ENCODE measurements at places on chromosomes 1 and 21.

DNA sequence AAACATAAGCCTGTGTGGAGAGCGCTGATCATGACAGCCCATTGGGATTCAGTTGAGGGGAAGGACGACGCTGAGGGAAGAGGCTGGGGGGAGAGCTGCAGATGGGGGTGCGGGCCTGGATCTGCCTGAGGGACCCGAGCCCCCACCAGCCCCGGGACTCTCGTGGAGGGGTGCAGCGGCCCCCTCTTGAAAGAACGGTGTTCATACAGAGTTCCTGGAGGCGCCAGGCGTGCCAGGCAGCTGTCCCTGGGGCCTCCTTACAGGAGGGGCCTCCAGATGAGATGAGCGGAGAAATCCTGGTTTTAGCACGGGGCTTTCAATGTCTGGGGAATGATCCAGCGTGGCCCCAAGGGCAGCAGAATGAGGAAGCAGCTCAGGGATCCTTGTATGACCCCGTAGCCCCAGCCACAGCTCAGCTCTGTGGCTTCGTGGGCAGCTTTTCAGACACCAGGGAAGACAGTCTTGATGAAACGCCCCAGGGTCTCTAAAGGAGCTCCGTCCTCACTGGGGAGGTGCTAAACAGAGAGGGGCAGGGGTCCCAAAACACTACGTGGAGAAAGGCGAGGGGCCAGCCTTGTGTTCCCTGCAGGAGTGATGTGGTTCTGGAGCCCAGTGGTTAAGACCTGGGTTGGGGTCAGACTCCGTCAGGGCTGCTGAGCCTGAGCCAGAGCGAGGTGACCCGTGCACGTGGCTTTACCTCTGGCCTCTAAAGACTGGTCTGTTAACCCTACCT lies 7.2 kb upstream of the DSCAM start:
- H3K4me1 ChIP-seq: no peaks in the 10 kb centered on the region
- H3K36me3 ChIP-seq: no peaks in the 10 kb centered on the region
- no peak overlapping the region for H3K27ac ChIP-seq
- no peak for DNase-seq
- no peak overlapping the region for H3K4me3 ChIP-seq

- H3K27me3 ChIP-seq: no peaks in the 10 kb centered on the region
- peaks cover 28% of the 10 kb centered on the region for H3K4me1 ChIP-seq
- no peak for DNase-seq
These were observed 506 bp upstream of the SRP9 start for GRCh38 chr1:225777058-225777582.

DNA sequence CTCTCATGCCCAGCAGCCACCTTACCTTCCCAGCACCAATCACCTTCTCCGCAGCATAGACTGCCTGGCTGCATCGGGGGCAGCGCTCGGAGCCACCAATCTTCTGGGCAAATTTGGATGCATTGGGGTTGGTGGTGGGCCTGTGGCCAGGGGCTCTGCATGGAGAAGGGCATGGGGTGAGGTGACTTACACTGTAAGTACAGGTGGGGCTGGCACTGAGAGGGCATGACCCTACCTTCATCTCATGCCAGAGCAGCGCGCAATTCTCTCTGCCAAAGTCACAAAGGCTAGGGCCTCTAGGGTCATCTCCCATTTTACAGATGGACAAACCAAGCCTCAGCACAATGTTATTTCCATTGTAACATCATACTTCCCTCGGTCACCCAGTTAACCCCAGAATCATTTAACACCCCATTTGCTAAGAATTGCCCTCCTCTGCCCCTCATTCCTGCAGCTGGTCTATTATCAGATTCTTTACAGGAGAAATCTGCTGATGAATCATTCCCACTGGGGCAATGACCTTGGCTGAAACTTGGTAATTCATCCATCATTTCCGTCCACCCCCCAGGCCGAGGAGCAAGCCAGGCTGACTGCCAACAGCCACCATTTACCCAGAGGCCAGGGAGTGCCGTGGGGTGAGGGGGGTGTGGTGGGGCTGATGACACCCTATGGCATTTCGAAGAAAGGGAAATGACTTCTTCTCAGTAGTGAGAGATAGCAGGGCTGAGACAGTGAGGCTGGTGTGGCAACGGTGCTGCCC lies 17.9 kb downstream of the CSRP1 start:
- no peak overlapping the region for H3K4me3 ChIP-seq
- H3K36me3 ChIP-seq: no peaks in the 10 kb centered on the region
- DNase-seq: no peak
- peaks cover under 1% of the 10 kb centered on the region for H3K4me1 ChIP-seq
- no peak overlapping the region for H3K27ac ChIP-seq
- H3K27me3 ChIP-seq: no peaks in the 10 kb centered on the region

GRCh38 chr1:229704157-229704556 lies 78.1 kb downstream of the URB2 start:
- no peaks in the 10 kb centered on the region for H3K27me3 ChIP-seq
- no peak overlapping the region for H3K4me3 ChIP-seq
- H3K36me3 ChIP-seq: peaks cover 5% of the 10 kb centered on the region
- no peaks in the 10 kb centered on the region for H3K4me1 ChIP-seq

Data from GM23338 (cell line).